ENCODE measurements at places on chromosomes 12 and 14.

- no peak for DNase-seq
Observed at GRCh38 chr12:132450418-132451171, 39.4 kb upstream of the FBRSL1 start.

DNA sequence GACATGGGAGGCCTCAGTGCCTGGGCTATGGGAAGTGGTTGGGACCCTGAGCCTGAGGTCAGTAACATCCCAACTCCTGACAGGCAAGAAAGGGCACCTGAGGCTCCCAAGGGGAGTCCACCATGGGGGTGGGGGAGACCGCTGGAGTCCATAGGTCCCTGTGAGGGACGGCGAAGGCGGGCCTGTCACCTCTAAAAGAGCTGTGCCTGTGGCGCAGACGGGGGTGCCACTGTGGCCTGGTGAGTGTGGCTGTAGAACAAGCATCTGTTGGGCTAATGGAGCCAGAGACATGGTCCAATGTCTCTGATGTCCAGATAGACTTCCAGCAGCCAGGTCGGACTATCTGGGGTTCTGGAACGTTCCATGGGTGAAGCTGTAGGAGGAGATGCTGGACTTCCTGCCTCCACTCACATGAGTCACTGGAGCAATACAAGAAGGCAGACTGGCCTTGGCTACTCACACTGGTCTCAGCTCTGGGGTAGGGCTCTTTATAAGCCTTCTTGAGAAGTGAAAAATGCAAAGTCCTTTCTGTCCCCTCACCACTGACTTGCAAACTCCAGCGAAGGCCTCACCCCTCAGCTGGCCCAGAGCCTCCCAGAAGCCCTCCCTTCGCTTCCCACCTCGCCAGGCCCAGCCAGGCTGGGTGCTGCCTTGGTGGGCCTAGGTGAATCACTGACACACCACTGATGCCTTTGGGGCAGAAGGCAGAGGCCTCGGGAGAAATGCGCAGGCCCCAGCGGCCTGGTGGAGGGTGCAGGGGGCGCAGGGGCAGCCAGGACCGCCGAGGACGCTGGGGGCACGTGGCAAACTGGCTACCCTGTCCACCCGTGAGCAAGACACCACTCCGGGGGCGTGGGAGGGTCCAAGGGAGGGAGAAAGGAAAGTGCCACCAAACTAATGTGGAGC, 1.1 kb upstream of the TRAF3 start:
- no peak for DNase-seq

DNA sequence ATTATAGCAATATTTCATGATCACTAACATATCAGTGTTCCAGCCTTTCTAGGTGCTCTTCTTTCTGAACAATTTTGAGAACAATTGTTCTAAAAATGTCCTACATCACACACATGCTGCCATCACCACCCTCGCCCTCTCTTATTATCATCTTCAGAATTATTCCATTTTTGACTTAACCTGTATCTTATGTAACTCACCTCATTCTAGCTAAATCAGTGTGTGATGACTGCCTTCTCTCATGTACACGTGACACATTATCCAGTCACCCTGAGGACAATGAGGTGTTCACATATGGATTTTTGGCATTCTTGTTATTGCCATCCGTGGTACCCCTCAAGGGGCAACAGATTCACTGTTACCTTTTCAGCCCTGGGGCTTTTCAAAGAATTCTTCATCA, 87.3 kb downstream of the RFX4 start:
- DNase-seq, result no peak

GRCh38 chr12:100221523-100221922, 20.9 kb downstream of the ACTR6 start:
- DNase-seq, result no peak

DNA sequence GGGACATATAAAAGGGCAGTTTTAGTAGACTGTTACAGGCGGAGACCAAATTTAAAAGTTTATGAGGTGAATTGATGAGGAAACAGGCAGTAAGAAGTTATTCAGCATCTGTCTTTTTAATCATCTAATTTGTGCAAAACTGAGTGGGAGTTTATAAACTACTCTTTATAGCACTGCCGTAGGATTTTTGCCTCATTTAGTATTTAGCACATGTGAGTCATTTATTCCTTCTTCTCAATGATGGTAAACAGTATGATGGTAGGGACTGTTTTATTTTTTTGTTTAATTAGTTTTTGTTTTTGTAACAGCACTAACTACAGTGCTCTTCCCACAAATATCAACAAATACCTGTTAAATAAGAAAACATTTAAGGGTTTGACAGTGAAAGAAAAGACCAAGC, 20.6 kb downstream of the TOGARAM1 start:
- no peak for DNase-seq

DNA sequence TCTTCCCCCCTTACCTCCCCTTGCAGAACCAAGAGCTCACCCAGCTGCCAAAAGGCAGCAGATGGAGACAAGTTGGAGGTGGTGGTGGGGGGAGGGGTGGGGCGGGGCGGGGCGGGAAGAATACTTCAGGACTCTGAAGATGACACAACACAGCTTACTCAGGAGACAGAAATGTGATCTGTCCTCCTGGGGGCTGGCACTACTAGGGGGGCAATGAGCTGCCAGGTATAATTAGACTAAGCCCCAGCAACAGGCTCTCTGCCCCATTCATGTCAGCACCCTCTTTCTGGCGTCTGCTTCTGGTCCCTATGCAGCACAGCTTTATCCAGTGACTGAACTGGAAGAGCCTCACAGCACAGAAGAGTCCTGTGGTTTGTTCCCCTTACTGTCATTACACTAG, 407.0 kb downstream of the MED13L start:
- no peak for DNase-seq

DNA sequence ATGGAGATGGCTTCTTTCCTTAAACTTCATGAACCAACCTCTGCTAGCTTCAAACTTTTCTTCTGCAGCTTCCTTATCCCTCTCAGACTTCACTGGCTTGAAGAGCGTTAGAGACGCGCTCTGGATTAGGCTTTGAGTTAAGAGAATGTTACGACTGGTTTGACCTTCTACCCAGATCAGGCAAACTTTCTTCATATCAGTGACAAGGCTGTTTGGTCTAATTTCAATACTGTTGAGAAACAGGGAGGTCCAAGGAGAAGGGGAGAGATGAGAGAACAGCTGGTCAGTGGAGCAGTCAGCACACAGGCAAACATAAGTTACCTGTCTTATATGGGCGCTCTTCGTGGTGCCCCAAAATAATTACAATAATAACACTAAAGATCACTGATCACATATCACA, 14.9 kb downstream of the SCAF11 start:
- no peak for DNase-seq
